HCT116 (cell line): ENCODE measurements at places on chromosomes 13 and 19. TPM values are rescaled to one million over a fixed set of nuclear protein-coding genes. Genes with fewer than 3 reads are reported as not detected.

The PMIS2 gene
- total RNA-seq, result not detected

DNA sequence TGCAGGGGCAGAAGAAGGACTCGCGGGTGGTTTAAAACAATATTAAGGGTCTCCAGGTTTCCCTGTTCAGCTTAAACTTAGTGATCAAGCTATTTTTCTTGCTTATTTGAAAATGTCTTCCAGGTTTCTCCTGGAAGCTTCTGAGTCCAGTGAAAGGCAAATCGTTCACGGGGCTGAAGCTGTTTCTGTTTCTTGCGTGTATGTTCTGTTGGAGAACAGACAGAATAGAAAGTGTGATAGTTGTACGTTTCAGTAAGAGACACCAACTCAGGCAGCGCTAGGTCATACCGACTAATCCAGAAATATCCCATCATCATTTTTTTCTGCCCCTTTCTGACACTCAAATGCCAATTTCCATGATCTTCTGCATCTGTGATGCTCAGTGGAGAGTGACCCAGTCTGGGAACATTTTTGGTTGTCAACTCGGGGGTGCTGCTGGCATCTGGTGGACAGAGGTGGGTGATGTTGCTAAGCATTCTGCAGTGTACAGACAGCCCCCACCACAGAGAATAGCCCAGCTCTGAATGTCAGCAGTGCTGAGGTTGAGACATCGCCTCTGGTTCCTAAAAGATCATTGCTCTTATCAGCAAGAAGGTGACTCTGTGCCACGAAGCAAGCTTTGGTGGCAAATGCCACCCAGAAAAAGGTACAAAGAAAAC, 4.3 kb downstream of the KLF2 start:
- H3K36me3 ChIP-seq, result 0 out of 2 replicates have a peak, but pooled peaks cover 11% of the 10 kb centered on the region
- H3K27me3 ChIP-seq, result no peaks in the 10 kb centered on the region
- peaks cover 37% of the 10 kb centered on the region for H3K4me1 ChIP-seq
- H3K27ac ChIP-seq, result no peak overlapping the region

- no peaks in the 10 kb centered on the region for H3K36me3 ChIP-seq
- H3K4me1 ChIP-seq, result no peaks in the 10 kb centered on the region
- H3K27me3 ChIP-seq, result no peaks in the 10 kb centered on the region
- no peak for DNase-seq
- no peak overlapping the region for H3K27ac ChIP-seq
Observed at GRCh38 chr19:31214086-31214485, 135.2 kb downstream of the TSHZ3 start.

DNA sequence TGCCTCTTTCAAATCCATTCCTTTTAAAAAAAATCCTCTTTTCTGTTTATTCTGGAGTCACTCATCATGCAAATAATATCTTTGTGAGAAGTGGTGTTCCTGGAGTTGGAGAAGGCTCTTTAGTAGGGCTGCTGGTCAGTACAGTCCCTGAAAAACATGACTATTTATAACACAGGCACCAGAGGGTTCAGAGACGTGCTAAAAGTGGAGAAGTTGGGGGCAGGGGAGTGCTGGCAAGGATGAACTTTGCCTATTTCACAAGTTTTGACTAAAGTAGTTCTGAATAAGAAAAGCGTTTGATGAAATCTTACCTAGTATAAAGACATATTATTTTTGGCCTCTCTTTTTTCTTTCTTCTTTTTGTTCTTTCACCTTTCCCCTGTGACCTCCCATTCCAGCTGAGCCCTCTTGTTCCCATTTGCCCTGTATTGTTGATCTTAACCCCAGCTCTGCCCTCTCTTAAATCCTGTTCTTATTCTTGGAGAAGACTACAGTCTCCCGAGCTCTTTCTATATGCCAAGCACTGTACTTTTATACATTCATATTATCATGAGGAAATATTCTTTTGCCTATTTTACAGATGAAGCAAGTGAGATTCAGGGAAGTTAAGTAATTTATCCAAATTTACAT, 129.1 kb downstream of the TM9SF2 start:
- DNase-seq, result no peak
- H3K27me3 ChIP-seq, result no peaks in the 10 kb centered on the region
- H3K4me3 ChIP-seq, result no peak overlapping the region
- no peaks in the 10 kb centered on the region for H3K36me3 ChIP-seq

The TPTE2 gene
- total RNA-seq, result not detected

GRCh38 chr19:5586300-5587070, 18.7 kb upstream of the TINCR start:
- DNase-seq, result no peak
- H3K27me3 ChIP-seq, result no peaks in the 10 kb centered on the region
- H3K4me3 ChIP-seq, result no peak overlapping the region

- DNase-seq, result no peak
- no peak overlapping the region for H3K4me3 ChIP-seq
- H3K4me1 ChIP-seq, result no peaks in the 10 kb centered on the region
- H3K36me3 ChIP-seq, result no peaks in the 10 kb centered on the region
Observed at GRCh38 chr13:109381546-109382180, 404.7 kb downstream of the IRS2 start.

The DHX34 gene
- 30.5 TPM for total RNA-seq

The COL4A2 gene
- 1.6 TPM for total RNA-seq

The IGFL2 gene
- total RNA-seq, result not detected

The PCDH17 gene
- total RNA-seq, result 0.02 TPM

- H3K4me1 ChIP-seq, result no peaks in the 10 kb centered on the region
- no peaks in the 10 kb centered on the region for H3K27me3 ChIP-seq
- H3K36me3 ChIP-seq, result no peaks in the 10 kb centered on the region
- DNase-seq, result no peak
- H3K27ac ChIP-seq, result no peak overlapping the region
Observed at GRCh38 chr13:73751290-73751689, 382.9 kb downstream of the KLF12 start.

- no peaks in the 10 kb centered on the region for H3K4me1 ChIP-seq
- H3K27ac ChIP-seq, result no peak overlapping the region
- peaks cover 20% of the 10 kb centered on the region; the same call in 1 of the 2 replicates for H3K27me3 ChIP-seq
- H3K36me3 ChIP-seq, result no peaks in the 10 kb centered on the region
- no peak overlapping the region for H3K4me3 ChIP-seq
Observed at GRCh38 chr13:59490651-59491050, 673.1 kb downstream of the DIAPH3 start.

DNA sequence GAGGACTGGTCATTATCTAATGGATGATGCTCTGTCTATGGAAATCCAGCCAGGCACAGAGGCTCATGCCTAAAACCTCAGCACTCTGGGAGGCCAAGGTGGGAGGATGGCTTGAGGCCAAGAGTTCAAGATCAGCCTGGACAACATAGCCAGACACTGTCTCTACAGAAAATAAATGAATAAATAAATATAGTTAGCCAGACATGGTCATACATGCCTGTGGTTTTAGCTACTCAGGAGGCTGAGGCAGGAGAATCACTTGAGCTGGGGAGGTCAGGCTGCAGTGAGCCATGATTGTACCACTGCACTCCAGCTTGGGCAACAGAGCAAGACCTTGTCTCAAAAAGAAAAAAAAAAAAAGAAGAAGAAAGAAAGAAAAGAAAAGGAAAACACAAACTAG, 234.7 kb downstream of the TSHZ3 start:
- no peak overlapping the region for H3K27ac ChIP-seq
- no peak overlapping the region for H3K4me3 ChIP-seq
- DNase-seq, result no peak
- H3K27me3 ChIP-seq, result no peaks in the 10 kb centered on the region

DNA sequence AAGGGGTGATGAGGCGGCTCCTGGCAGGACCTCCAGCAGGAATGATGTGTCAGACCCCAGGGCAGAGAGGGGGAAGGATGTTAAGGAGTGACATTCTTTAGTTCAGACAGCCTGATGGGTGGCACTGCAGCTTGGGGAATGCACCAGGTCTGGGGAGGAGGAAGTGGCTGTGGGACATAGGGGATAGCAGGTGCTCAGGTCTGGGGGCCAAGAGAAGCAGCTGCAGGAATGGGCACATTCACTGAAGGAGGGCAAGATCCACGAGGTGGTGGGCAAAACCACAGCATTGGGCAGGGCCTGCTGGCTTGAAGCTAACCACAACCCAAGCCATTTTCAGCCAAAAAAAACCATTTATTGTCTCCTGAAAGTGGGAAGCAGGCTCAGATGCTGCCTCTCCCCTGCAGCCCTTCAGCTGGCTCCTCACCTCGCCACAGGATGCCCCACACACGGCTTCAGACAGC, 26.5 kb downstream of the COMP start:
- H3K36me3 ChIP-seq, result no peaks in the 10 kb centered on the region
- DNase-seq, result no peak

DNA sequence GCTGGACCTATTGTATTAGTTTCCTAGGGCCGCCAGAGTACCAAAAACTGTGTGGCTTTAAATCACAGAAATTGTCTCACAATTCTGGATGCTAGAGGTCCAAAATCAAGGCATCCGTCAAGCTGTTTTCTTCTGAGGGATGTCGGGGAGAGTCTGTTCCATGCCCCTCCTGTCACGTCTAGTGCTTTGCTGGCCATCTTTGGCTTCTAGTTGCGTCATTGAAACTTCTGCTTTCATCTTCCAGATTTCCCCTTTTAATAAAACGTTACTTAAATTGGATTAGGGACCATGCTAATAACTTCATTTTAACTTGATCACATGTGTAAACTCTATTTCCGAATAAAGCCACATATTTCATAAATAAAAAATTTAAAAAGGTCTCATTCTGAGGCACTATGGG, 47.5 kb downstream of the TRPM4 start:
- no peak for DNase-seq
- no peaks in the 10 kb centered on the region for H3K27me3 ChIP-seq
- H3K36me3 ChIP-seq, result peaks cover 9% of the 10 kb centered on the region; the same call in 1 of the 2 replicates
- H3K4me3 ChIP-seq, result no peak overlapping the region
- peaks cover 13% of the 10 kb centered on the region for H3K4me1 ChIP-seq
- no peak overlapping the region for H3K27ac ChIP-seq

The NLRP5 gene
- total RNA-seq, result 0.30 TPM

GRCh38 chr19:43562226-43562697, 13.1 kb downstream of the XRCC1 start:
- no peak for DNase-seq
- H3K27me3 ChIP-seq, result no peaks in the 10 kb centered on the region
- H3K4me1 ChIP-seq, result peaks cover 24% of the 10 kb centered on the region
- H3K36me3 ChIP-seq, result no peaks in the 10 kb centered on the region
- no peak overlapping the region for H3K27ac ChIP-seq

DNA sequence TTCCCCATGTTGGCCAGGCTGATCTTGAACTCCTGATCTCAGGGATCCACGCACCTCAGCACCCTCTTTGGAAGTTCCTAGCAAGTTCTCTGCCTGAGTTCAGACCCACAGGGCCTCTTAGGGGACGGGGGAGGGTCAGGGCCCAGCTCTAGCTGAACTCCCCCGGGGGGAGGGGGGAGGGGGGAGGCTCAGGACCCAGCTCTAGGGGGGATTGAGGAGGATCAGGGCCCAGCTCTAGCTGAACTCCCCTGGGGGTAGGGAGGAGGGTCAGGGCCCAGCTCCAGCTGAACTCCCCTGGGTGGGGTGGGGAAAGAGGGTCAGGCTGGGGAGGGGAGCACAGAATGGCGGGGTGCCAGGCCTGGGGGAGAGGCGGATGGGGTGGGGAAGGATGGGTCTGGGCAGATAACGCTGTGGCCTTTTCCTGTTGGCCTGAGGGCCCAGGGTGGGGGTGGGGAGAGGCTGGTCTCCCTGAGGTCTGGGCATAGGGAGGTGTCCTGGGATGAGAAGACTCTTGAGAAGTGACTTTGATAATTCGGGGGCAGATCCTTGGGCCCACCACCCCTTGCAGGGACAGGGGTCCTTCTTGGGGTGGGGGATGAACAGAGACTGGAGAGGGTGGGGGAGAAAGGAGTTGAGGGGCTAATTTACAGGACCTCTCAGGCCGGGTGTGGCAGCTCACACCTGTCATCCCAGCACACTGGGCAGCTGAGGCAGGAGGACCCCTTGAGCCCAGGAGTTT, 5.5 kb upstream of the PTBP1 start:
- no peak overlapping the region for H3K27ac ChIP-seq
- no peak overlapping the region for H3K4me3 ChIP-seq
- DNase-seq, result no peak
- H3K36me3 ChIP-seq, result no peaks in the 10 kb centered on the region
- H3K4me1 ChIP-seq, result peaks cover 7% of the 10 kb centered on the region; the same call in 1 of the 2 replicates

DNA sequence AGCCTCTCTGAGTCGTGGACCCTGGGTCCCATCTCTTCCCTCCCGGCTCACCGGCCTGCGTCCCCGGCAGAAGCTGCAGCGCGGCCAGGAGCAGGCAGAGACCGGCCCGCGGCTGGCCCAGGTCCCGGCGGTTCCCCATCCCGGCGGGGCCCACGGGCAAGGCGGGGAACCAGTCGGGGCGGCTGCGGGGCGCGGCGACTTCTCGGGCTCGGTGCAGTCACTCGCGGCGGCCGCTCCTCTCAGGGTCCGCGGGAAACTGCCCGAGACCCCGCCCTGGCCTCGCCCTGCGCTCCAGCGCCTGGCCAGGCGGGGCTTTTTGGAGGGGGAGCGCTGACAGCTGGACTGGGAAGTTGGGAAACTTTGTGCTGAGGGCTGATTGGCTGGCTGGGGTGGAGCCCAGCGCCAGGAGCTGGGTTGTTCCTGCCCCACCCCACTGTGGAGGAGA, at the start of gene COL5A3:
TSS of gene COL5A3 (minus strand) at position 258 of the 445 bp plus-strand sequence. CDS start at position 139, 119 bp downstream.
- peaks cover 51% of the 10 kb centered on the region for H3K27me3 ChIP-seq

DNA sequence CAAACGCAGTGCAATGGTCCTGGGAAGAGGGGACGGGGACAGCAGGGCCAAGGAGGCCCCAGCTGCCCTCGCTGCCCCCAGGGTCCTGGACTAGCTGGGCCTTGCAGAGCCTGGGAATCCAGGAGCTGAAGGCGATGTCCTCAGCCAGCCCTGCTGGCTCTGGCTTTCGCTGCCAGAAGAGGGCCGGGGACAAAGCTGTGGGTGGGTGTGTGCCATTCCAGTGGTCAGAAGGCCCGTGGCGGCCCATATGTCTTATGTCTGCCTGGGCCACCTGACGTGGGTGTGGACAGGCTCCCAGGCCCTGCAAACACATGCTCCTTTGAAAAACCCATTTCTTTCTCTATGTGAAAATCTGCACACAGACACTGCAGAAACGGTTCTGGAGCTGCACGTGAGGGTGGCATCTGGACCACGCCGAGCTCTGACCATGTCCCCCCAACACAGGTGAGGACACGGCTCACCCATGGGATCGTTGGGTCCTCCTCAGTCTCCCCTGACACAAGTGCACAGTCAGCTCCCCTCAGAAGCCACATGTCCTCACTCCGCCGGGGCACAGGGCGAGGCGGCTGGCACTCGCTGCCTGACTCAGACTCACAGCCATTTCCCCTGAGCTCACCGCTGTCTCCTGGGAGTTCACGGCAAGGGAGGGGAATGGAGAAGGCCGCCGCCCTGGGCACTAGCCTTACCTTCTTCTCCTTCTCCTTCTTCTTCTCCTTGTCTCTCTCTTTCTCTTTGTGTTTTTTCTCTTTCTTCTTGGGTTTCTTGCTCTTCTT, 16.9 kb downstream of the IZUMO4 start:
- H3K27ac ChIP-seq, result no peak overlapping the region
- no peak overlapping the region for H3K4me3 ChIP-seq
- H3K27me3 ChIP-seq, result no peaks in the 10 kb centered on the region
- DNase-seq, result no peak
